ENCODE measurements at places on chromosomes 16 and 17.

DNA sequence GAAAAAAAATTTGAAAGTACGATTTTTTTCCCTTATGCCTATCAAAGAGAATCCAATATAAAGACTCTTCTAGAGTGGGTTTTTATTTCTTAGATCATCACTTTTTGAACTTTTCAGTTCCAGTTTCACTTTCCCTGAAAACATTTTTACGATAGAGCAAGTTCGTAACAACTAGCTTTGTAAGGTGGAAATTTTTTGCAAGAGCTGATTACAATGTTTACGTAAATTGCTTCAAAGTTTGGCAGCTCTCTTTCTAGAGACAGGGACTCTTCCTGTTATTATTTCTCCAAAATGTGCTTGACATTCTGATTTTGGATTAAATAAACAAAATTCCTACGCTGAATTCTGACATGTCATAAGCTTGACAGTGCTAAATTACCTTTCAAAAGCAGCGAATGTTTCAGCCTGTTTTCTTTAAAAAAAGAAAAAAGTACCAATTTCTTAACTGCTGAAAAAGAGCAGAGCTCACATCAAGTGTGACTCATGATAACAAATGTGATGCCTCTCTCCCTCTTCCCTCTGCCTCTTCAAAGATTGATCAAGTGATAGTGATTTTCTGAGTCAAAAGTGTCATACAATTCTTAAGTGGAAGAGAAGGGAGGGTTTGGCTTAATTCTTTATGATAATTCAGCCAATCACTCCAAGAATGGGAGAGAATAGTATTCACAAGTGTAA, 175.2 kb downstream of the KCNJ2 start:
- DNase-seq, result no peak

GRCh38 chr16:57213462-57213861, 27.3 kb downstream of the RSPRY1 start:
- no peak for DNase-seq

- DNase-seq, result no peak
These were observed 72.4 kb downstream of the RPH3AL start for GRCh38 chr17:280216-280615.

DNA sequence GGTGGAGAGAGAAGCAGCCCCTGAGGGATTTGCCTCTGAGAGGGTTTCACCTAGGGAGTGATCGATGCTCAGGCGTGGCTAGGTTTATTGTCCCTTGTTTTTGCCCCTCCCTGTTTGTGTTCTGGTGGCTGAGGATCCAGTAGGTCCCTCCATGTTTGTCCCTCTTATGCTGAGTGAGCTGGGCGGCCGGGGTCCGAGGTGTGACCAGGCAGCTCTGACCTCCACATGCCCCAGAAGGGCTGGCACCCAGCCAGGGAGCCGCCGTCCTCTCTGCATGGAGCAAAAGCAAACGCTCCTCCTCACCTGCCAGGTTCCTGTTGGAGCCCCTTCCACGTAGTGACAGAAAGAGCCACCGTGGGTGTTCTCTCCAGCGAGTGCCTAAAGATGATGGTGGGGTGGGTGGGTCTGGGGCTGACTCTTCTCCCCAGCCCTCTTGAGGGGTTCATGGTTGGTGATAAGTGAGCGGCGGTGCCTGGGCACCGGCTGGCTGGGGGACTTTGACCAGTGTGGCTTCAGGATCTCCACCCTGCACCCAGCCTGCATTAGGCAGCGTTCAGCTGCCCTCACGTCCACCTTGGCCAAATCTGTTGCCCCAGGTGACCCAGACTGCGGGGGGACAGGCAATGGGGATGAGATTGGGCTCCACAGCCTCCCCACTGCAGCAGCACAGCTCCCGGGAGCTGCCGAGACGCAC, 14.1 kb upstream of the NUDT16L1 start:
- no peak for DNase-seq

DNA sequence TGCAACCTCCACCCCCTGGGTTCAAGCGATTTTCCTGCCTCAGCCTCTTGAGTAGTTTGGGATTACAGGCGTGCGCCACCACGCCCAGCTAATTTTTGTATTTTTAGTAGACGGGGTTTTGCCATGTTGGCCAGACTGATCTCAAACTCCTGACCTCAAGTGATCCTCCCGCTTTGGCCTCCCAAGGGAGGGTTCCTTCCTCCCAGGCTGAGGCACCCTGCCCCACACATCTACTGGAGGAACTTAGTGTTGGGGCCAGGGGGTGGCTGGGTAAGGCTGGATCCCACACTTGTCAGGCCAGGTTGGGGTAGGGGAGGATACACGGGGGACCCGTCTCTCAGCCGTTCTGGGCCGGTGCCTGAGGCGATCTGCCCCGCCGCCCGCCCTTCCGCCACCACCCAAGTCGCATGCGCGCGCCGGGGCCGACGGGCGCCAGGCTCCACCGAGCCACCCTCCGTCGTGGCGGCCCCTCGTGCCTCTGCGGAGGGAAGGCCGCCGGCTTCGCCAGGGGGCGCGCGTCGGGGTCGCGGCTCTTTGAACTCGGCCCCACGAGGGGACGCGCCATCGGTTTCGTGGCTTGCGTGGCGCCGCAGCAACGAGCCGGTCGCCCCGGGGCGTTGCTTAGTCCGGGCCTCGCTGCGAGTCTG, 15.9 kb downstream of the GRB7 start:
- DNase-seq, result no peak

DNA sequence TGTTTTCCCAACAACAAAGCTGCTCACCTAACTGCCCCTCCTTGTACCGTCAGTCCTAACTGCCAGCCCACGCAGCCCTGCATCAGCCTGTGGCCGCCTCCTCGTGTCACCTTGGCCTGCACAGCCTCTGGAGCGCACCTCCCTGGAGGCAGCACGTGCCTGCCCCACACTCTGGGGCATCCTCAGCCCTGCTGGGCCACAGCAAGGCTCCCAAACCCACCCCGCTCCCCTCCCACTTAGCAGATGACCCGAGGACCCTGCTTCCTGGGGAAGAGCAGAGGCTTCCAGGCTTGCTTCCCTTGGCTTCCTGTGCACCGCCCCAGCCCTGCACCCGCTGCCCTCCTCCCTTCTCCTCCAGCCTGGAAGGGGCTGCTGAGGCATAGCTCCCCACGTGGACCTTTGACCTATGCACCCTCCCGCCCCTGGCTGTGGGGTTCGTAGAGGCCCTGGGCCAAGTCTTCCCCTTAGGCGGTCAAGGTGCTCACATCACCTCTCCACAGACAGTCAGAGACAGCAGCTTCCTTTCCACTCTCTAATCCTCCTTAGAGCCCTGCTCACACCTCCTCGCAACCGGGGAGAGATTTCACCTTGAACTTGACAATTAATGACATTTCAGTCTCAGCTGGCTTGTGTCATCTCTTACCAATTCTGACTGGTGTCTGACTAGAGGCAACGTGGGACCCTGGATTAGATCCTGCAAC, 115.0 kb downstream of the MGAT5B start:
- DNase-seq, result no peak

DNA sequence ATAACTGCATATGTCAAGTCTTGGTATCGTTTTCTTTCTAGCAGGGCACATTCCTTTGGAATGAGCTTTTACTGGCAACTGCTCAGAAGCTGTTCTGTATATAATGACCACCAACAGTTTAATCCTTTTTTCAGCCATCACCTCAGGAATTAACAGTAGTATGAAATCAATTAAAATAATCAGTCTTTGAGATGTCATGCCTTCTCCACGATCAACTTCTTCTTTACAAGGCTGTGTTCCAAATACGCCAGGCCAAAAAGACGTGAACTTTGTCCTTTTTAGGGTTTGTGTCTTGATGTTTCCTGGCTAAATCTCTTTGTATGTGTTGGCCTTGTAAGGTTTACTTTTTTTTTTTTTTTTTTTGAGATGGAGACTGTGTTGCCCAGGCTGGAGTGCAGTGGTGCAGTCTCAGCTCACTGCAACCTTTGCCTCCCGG, 54.9 kb downstream of the ABCC1 start:
- no peak for DNase-seq

DNA sequence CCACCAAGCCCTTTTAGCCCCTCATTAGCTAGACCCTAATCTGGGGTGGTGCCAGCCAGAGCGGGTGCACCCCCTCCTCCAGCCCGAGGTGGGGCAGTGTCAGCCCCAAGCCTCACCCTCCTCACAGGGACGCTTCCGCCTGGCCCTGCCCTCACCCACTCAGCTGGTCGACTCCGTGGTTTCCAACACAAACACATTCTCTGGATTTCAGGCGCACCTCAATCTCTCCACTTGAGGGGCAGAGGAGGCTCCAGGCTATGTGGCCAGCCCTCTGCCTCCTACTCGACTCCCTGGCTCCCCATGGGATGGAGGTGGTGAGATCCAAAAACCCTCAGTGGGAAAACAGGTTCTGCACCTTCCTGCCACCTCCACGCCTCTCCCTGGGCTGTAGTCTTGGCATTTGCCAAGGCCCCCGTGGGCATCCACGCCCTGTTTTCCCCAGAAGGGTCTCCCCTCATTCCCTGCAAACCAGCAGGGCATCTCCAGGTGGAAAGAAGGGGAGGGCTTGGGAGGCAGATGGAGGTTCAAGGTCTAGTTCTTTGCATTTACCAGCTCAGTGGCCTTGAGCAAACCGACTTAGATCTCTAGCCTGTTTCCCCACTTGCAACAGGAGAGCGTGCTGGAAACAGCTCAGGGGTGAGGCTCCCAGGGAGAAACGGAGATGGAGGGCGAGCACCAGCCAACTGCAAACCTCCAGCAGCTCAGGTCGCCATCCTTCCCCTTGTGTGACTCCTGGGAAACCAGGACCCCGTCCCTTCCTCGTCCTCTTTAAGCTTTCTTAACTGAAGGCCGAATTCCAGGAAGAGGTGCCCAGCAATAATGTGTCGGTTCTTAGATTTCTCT, 1.7 kb downstream of the EMP2 start:
- no peak for DNase-seq

DNA sequence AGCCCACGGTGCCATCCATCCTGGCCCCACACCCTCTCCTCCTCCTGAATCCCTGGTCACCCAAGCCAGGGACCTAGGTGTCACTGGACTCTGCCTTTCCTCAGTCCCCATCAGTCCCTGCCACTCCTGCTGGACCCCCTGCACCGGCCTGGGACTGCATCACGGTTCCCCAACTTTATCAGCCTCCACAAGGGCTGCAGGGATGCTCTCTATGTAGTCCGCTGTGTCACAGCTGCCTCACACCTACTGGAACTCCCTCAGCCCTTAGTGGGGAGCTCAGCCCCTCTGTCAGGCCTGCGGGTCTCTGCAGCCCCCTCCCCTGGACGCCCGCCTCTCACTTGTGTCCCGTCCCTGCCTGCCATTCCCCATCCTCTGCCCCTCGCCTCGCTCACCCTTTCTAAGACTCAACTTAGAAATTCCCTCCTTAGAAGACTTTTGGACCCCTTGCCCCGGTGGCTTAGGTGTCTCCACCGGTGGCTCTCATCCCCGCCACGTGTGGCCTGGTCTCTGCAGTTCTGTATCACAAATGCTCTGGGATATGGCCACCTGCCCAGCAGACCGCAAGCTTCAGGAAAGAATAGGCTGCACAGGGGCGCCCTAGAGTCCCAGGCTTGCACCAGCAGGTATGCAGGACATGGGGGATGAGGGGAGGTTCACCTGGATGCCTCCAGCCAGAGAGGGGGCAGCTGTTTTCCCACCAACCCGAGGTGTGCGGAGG, 62.9 kb downstream of the PRMT7 start:
- no peak for DNase-seq

DNA sequence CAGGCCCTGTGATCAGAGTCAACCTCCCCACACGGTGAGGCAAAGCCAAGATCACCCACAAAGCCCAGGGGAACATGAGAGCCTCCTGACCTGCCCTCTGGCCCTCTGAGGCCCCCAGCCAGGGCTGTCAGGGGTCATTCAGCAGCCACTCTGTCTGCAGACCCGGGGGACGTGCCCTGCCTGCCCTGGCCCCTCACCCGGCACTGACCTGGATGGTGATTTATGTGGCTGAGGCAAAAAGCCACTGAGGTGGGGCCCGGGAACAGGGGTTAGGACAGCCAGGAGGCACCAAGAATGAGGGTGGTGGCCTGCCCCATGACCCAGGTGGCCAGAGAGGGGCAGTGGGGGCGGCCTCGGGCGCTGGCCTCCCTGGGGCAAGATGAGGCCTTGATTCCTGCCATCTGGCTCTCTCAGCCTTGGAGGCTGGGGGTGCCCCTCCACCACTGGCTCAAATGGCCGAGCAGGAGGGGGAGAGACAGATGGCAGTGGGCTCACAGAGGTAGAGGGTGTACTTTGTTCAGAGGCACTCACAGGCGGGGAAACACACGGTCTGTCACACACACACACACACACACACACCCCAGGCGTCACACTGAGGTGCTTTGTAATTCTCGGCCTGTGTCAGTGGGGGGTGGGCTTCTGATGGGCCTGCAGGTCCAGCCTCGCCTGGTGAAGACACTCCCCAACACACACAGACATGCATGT, 174.0 kb upstream of the GSE1 start:
- no peak for DNase-seq

DNA sequence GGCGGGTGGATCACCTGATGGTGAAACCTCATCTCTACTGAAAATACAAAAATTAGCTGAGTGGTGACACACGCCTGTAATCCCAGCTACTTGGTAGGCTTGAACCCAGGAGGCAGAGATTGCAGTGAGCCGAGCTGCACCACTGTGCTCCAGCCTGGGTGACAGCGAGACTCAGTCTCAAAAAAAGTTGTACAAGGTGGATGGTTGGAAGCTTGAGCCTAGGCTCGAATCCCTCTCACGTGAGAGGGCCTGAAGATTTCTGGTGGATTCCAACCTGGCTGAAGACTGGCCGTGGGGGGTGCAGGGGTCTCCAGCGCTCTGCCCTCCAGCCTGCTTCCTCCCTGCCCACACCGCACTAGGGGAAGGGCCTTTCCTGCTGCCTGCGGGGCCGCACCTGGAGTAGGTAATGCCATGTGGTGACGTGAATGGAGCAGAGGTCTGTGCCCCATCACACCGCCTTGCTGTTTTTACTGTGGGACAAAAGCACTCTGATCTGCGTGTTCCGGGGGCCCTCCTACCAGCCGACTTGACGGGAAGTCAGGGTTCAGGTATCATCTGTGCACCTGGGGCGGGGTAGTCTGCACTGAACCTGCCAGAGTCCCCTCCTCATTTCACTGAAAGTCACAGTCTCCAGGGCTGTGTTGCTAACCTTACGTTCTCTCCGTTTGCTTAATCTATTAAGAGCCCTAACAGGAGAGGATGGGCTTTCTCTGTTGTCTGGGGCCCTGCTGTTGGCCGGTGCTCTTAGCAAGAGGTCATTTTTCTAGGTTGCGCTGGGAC, 4.2 kb downstream of the RPL13 start:
- no peak for DNase-seq

GRCh38 chr16:1427473-1428461, 3.1 kb upstream of the PERCC1 start:
- DNase-seq, result no peak

GRCh38 chr17:44438636-44439035, 49.2 kb upstream of the ITGA2B start:
- DNase-seq, result no peak

DNA sequence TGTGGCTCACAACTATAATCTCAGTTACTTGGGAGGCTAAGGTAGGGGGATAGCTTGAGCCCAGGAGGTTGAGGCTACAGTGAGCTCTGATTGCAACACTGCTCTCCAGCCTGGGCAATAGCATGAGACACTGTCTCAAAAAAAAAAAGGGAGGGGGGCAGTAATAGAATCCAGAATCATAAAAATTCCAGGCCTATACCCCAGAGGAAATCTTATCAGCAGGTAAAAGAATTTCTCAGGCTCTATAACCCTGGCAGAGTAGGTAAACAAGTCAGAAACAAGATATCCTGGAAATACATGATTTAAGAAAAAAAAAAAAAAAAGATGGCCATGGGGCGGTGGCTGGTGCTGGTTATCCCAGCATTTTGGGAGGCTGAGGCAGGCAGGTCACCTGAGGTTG, 12.9 kb downstream of the SPAG9 start:
- no peak for DNase-seq

GRCh38 chr16:78926723-78927210, 673.8 kb downstream of the MAF start:
- DNase-seq, result no peak
